Ovary (tissue), 10 donors: ENCODE measurements at places on chromosomes 11 and 22.
A peak's percentile ranks its signal among the peaks of the same experiment; 100 is the strongest.

- no peak for DNase-seq
Observed at GRCh38 chr11:31817621-31818424, 6.7 kb upstream of the PAX6 start.

DNA sequence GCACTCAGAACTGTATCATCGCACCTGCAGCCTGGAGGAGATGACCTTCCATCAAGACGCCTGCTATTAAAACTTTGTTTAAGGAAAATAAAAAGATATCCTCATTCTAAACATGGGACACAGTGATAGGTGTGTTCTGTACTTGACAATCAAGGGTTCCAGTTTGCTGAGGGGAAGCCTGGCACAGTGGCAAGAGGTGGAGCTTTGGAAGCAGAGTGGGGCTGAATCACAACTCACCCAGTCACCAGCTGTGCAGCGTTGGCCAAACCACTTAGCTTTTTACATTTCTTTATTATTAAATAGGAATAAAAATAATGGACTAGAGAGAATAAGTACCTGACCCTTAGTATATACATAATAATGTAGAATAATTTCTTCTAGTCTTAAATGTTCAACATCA, 220.7 kb downstream of the TENM4 start:
- DNase-seq: no peak

DNA sequence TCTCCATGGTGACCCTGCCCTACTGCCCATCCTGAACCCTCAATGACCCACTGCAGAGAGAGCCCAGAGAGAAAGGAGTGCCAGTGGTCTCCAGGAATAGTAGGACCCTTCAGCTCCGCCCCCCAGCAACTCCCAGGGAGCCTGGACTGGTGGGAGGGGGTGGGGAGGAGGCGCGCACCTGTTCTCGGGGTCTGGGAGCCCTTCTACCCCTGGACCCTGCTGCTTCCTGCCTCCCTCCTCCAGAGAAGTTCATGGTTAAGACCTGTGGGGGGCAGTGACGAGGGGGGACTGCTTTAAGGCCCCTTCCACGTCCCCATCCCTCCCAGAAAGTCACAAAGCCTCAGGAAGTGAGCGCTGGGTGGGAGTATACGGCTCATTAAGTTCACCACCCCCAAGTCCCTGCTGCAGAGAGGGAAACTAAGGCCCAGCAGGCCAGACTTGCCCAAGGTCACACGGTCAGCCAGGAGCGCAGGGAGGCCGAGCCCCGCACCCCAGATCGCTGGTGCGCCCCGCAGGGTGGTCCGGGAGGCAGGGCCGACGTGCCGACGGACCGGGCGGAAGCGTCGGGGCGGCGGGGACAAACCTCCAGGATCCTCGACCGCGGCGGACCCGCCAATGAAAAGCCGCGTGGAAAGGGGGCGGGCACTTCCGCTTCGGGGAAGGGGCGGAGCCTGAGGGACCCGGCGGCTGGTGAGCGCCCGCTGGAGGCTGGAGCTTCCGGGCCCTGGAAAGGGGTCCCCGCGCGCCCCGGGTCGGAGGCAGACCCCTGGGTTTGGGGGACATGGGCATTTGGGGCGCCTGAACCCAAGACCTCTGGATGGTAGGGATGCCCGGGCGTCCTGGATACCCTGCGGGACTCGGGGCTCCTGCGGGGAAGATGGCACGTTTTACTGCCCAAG, at the start of the genes NUDT22 and TRPT1:
Gene NUDT22 (plus strand): TSS at position 667 of the 899 bp plus-strand sequence. CDS start 379 bp downstream, outside the sequence.
Gene TRPT1 (minus strand): TSS at position 579 of the 899 bp plus-strand sequence. CDS start 326 bp downstream, at position 253.
- DNase-seq: peak; percentile 92

DNA sequence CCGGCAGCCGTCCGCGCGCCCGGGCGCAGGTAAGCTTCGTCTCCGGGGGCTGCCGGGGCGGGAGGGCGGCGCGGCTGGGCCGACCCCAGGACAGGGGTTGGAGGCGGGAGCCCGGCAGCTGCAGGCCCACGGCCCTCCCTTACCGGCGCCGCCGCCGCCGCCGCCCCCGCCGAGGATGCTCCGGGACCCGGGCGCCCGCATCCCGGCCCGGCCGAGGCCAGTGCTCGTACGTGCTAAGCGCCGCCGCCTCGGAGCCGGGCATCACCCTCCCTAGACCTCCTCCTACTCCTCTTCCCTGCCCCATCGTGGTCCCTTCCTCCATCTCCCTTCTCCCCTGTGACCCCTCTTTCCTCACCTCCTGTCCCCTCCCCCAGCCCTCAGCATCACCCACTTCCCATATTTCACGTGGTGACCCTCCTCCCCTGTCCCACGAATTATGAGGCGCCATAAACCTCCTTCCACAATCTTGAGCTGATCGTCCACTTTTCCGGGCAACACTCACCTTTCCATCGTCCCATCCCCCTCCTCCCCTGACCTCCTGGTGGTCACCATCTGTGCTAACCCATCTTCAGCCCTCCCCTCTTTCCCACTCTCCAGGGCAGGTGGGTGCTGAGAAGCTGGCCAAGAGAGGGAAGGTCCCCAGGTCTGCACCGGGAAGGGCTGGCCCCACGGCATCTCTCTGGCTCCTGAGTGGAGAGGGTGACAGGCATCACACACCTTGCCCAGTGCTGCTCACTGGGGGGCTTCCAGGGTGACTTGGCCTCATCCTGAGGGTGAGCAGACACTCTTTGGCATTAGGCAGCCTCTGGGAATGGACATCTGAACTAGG, 612 bp downstream of the ASPHD2 start:
- DNase-seq: no peak

DNA sequence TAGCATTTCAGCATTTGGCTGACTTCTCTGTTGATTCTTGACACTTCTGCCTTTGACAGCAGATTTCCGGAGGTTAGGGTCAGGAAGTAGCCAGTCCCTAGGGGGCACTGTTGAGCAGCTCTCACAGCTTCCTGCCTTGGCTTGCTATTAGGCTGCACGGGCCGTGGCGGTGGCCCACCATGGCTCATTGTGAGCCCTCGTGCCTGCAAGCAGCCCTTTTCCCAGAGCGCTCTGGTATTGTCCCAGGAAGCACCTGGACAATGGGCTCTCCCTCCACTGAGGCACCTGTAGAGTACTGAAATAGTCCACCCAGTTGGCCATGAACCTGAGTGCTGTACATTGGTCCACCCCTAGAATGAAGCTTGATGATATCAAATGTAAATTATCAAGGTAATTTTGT, 100.2 kb upstream of the GAL start:
- no peak for DNase-seq
